ENCODE measurements at places on chromosomes 13 and 19.

GRCh38 chr13:49977992-49978391, 18.9 kb upstream of the TRIM13 start:
- DNase-seq: no peak

GRCh38 chr13:107842562-107843180, 372.7 kb downstream of the LIG4 start:
- DNase-seq: no peak

DNA sequence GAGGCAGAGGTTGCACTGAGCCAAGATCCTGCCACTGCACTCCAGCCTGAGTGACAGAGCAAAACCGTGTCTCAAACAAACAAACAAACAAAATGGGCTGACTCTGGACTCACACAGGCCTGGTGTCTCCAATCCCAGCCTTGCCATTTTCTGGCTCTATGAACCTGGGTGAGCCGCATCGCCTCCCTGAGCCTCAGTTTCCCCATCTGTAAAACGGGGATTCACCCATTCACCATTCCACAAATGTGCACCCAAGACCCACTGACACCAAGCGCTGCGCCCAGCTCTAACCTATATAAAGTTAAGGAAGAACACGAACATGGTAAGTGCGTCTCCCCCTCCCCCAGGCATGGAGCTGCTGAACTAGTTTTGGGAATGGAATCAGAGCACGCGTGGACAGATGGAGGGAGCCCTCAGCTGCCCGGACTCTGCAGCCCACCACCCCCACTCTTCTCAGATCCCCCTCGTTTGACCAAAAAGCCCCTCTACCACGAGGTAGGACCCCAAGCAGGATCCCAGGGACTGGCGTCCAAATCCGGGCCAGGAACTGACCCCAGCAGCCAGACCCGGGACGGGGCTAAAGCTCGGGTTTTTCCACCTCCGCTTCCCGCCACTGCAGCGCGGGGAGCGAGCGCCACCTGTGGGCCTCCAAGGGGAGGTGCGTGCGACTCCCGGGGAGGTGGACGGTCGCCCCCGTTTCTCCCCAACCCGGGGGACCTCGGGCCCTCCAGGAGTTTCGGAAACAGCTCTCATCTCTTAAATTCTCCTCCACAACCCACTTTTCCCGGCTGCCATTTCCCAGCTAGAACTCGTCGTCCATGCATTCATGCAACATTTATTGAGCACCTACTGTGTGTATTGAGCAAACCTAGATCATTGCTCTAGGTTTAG, 33.0 kb upstream of the ADGRE5 start:
- DNase-seq: peak; percentile 94

DNA sequence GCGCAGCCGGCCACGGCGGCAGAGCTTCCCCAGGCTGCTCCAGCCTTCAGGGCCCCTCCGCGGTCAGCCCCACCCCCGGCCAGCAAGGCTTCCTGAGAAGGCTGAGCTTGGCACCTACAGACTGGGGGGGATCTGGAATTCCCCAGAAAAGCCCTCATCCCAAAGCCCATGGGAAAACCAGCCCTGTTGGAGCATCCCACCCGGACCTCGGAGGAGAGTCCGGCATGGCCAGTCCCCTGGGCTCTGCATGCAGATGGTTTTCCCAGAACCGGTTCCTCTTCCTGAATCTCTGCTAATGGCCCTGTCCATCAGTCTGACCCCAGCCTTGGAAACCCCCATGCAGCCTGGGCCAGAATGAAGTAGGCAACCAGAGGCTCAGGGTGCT, 10.3 kb downstream of the RASA3 start:
- DNase-seq: no peak

DNA sequence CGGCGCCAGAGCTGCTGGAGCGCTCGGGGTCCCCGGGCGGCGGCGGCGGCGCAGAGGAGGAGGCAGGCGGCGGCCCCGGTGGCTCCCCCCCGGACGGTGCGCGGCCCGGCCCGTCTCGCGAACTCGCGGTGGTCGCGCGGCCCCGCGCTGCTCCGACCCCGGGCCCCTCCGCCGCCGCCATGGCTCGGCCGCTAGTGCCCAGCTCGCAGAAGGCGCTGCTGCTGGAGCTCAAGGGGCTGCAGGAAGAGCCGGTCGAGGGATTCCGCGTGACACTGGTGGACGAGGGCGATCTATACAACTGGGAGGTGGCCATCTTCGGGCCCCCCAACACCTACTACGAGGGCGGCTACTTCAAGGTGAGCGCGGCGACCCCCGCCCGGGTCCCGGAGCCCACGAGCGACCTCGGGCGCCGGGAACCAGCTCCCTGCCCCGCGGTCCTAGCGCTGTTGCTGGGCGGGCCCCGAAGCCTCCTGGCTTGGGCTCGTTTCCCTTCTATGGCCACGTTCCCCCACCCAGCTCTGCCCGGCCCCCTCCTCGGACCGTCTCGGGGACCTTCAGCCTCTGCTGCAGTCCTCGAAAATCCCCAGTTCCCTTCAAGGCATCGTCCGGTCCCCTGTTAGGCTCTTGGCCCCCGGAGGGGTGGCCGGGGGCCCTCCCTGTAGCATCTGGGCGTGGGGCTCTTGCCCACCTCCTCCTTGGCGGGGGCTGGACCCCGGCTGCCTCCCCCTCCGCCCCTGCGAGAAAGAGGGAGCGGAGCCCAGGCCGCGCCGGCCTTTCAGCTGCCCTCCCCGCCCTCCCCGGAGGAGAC, at the start of gene CDC34:
TSS of gene CDC34 (plus strand) at position 8 of the 808 bp plus-strand sequence. CDS start at position 180, 172 bp downstream.
- no peak for DNase-seq

DNA sequence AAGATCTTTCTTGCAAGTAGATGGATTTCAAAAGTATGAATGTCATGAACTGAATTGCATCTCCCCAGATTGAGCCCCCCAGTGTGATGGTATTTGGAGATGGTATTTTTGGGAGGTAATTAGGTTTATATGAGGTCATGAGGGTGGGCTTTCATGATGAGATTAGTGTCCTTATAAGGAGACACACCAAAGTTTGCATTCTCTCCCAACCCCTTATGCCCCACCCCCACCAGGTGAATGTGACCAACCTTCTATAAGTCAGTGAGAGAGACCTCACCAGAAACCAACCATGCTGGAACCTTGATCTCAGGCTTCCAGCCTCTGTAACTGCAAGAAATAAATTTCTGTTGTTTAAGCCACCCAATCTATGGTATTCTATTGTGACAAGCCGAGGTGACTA, 71.3 kb upstream of the POSTN start:
- no peak for DNase-seq

GRCh38 chr13:74217811-74218210, 83.6 kb upstream of the KLF12 start:
- no peak for DNase-seq
